ENCODE measurements at places on chromosomes 1 and 21.

DNA sequence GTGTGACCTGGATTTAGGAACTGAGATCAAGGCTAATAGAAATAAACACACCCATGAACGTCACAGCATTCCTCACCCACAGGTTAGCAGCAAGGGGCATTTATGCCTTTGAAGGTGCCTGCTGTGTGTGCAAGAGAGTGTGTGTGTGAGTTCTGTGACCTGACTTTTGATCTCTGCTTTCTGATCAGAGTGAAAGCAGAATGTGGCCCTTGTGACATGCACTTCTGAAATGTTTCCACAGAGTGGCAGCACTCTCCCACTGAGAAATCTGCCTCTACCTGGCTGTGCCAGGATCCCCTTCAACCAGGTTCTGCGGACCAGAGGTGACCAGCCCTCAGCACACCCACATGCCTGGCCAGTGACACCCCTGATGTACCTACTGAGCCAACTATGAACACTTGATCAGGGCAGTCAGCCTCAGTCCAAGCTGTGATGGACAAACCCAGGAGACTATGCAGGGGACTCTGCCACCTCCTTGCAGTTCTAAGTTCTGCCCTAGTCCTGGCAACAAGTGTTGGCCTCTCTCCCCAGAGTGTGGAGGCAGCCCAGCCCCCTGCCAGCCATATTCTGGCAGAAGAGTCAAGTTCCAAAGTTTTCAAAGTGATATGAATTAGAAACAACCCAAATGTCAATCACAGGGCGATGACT, 41.0 kb downstream of the RXRG start:
- DNase-seq: no peak

GRCh38 chr21:15104470-15104869, 39.7 kb upstream of the NRIP1 start:
- DNase-seq: no peak

DNA sequence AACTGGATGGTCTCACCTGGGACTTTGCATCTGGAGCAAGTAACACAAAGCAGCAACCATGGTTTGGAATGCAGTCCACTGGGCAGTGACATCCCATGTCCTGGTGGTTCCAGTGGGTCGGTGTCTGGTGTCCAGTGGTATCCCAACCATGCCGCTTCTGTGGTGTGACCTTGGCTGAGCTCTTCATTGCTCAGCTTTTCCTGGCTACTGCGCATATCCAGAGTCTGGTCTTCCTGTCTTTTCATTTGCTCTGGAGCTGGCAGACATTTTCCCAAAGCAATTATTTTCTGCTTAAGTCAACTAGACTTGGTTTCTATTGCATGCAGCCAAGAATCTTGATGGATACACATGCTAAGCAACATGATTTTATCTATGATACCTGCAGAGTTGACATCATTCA, 28.4 kb upstream of the CD2 start:
- no peak for DNase-seq

GRCh38 chr1:39707506-39707905, 16.3 kb upstream of the HPCAL4 start:
- DNase-seq: no peak

- DNase-seq: peak; percentile 38
These were observed 25.0 kb downstream of the SZT2 start for GRCh38 chr1:43414634-43415223.

GRCh38 chr1:62438163-62438562, 1.3 kb downstream of the USP1 start:
- no peak for DNase-seq

Data from activated CD4-positive, CD25-positive, alpha-beta regulatory T cell (primary cell).